G401 (cell line): ENCODE measurements at places on chromosomes 12 and 14. TPM values are rescaled to one million over a fixed set of nuclear protein-coding genes. Genes with fewer than 3 reads are reported as not detected.

Gene PPP2R3C
- total RNA-seq, result 24.2 and 36.6 TPM in 2 replicates

DNA sequence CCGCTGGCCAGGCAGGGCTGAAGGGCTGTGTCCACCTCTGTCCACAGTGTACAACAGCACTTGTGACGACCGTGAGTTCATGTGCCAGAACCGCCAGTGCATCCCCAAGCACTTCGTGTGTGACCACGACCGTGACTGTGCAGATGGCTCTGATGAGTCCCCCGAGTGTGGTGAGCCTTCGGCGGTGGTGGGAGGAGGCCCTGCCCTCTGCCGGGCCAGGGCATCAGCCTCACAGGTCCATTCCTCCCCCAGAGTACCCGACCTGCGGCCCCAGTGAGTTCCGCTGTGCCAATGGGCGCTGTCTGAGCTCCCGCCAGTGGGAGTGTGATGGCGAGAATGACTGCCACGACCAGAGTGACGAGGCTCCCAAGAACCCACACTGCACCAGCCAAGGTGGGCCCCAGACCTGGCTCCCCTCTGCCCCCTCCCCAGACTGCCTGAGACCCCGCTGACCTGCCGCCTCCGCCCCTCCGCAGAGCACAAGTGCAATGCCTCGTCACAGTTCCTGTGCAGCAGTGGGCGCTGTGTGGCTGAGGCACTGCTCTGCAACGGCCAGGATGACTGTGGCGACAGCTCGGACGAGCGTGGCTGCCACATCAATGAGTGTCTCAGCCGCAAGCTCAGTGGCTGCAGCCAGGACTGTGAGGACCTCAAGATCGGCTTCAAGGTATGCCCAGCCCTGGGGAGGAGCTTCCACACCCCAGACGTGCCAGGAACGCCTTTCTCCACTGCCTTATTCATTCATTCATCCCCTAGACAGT is 20.8 kb upstream of the NXPH4 start:
- DNase-seq, result peak; percentile 64

GRCh38 chr12:106646472-106646871 is 63.7 kb downstream of the RFX4 start:
- DNase-seq, result no peak

Gene BCL11B
- total RNA-seq, result not detected in 2 replicates

GRCh38 chr12:58378028-58378427 is 436.7 kb downstream of the ATP23 start:
- DNase-seq, result no peak

GRCh38 chr14:47857646-47858045 is 182.2 kb upstream of the MDGA2 start:
- DNase-seq, result no peak

Gene TESPA1
- not detected in 2 replicates for total RNA-seq

- DNase-seq, result no peak
Measured at GRCh38 chr12:42953021-42953420, 363.5 kb upstream of the PRICKLE1 start.

Gene MLXIP
- total RNA-seq, result 4.3 and 4.6 TPM in 2 replicates

Gene CLEC4D
- total RNA-seq, result not detected in 2 replicates

Gene IKZF4
- total RNA-seq, result 0.54 and 4.4 TPM in 2 replicates

Gene TWF1
- total RNA-seq, result 116 and 173 TPM in 2 replicates

DNA sequence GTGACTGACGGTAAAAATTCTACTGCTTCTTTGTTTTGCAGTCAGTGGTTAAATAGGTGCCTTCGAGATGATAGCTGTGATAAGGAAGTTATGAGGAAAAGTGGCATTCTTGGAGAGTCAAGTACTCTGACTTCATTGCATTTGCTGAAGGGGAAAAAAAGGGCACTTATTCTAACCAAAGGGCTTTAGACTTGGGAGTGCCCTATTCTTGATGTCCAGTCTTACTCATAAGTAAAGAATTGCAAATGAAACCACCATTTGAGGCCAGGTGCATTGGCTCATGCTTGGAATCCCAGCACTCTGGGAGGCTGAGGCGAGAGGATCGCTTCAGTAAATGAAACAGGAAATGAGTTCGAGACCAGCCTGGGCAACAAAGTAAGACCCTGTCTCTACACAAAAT is 40.3 kb downstream of the BRAP start:
- DNase-seq, result no peak

GRCh38 chr14:52069307-52070050 is 620 bp upstream of the NID2 start:
- DNase-seq, result no peak

Gene PTPRQ
- not detected in 2 replicates for total RNA-seq

GRCh38 chr12:79451978-79452377 is 238.8 kb downstream of the PAWR start:
- peak; percentile 90 for DNase-seq

Gene CELA1
- total RNA-seq, result not detected in 2 replicates

GRCh38 chr12:13725049-13725448 is 256.4 kb downstream of the GRIN2B start:
- no peak for DNase-seq

Gene CMA1
- not detected in 2 replicates for total RNA-seq

- no peak for DNase-seq
Measured at GRCh38 chr12:91211866-91212265, 29.2 kb upstream of the DCN start.

Gene ABCC9
- total RNA-seq, result not detected in 2 replicates

Gene SLC25A21
- 4.3 and 8.2 TPM in 2 replicates for total RNA-seq

Gene KRT72
- not detected in 2 replicates for total RNA-seq

- no peak for DNase-seq
Measured at GRCh38 chr12:49079793-49080192, 10.0 kb upstream of the RHEBL1 start.

GRCh38 chr14:89428546-89429198 is 11.6 kb upstream of the FOXN3 start:
- peak; percentile 96 for DNase-seq

DNA sequence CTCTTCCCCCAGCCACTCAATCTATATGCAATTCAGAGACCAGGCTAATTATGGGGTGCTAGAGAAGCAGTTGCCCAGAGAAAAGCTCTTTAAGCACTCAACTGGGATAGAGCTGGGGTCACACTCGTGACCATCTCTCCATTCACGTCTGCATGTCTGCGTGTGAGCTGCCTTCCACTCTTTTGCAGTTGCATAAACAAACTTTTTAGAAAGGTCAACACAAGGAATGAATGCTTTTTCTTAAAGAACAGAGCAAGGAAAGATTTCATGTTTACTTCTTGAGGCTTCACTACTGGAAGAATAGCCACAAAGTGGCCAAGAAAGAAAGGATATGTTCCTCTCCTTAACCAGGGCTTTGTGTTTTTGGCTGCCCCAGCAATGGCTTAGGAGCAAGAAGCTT is 151.1 kb downstream of the SAMD4A start:
- DNase-seq, result no peak

- no peak for DNase-seq
Measured at GRCh38 chr12:42162965-42163364, 18.3 kb upstream of the GXYLT1 start.

DNA sequence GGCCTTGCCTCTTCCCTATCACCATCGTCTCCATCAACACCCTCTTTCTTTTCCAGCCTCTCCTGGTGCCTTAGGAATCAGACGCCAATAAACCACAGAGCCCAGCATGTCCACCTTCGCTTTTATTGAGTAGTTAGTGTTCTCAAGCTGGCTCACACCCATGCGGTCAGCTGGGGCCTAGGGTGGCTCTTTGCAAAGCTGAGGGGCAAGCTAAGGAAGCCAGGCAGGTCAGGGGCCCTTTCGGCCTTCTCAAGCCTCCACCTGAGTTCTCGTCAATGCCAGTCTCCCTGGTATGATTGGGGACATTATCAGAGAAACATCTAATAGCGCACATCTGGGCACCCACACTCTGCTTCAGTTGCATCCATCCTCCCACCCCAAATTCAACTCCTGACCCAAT is 737 bp upstream of the TEX52 start:
- no peak for DNase-seq

Gene RNASE7
- not detected in 2 replicates for total RNA-seq

Gene SRSF9
- total RNA-seq, result 338 and 491 TPM in 2 replicates

GRCh38 chr12:109595321-109595902 is 21.8 kb downstream of the MVK start:
- DNase-seq, result no peak

GRCh38 chr12:52698651-52699340 is 4.5 kb downstream of the KRT77 start:
- DNase-seq, result no peak

DNA sequence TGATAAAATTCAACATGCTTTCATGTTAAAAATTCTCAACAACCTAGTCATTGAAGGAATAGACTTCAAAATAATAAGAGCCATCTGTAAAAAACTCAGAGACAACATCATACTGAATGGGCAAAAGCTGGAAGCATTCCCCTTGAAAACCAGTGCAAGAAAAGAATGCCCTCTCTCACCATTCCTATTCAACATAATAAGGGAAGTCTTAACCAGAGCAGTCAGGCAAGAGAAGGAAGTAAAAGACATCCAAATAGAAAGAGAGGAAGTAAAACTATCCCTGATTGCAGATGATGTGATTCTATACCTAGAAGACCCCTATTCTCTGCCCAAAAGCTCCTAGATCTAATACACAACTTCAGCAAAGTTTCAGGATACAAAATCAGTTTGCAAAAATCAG is 52.9 kb downstream of the APOBEC1 start:
- no peak for DNase-seq

DNA sequence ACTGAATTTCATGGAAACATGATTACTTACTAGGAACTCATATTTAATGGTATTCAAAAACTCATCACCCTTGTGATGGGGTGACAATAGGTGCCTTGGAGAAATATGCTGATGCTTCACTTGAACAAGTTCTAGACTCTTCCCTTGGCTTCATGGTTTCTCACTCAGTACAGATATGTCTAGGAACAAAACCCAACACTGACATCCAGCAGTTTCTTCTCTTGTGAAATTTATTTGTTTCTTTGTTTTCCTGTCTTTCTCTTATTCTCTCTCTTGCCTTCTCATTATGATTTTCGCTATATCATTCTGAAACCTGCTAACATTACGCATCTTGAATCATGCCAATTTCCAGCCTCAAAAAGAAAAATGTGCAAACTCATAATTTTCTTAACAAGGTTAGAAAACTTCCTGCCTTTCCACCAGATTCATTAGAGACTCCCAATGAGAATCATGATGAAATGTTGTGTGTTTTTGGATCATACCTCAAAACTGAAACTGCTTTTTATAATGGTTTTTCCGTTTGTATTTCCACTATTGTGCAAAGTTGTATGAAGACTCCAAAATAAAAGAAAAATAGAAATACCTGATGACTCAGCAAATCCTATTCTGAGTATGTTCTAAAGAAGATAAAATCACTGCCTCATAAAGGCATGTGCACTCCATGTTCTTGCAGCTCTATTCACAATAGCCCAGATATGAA is 1021.5 kb downstream of the TMEM121 start:
- DNase-seq, result no peak

- DNase-seq, result no peak
Measured at GRCh38 chr14:76716285-76716684, 45.0 kb upstream of the VASH1 start.

DNA sequence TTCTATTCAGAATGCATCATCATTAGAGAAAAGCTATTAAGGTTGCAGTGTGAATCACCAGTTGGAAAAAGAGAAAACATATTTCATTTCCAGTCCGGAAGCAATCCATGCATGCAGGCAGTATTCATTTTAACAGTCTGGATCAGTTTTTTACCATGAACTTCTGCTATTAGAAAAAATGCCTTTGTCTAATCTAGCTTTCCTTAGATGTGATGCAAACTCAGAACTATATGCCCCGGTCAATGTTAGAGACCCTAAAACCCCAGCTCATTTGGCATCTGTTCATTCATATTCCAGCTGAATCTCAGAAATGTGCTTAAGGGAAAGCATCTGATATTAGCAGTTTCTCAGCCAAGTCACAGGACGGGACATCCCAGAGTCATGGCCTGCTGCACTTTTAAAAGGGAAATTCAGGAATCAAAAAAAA is 8.5 kb downstream of the IRAK3 start:
- no peak for DNase-seq

- no peak for DNase-seq
Measured at GRCh38 chr14:20733684-20734429, 11.8 kb upstream of the EDDM3A start.

DNA sequence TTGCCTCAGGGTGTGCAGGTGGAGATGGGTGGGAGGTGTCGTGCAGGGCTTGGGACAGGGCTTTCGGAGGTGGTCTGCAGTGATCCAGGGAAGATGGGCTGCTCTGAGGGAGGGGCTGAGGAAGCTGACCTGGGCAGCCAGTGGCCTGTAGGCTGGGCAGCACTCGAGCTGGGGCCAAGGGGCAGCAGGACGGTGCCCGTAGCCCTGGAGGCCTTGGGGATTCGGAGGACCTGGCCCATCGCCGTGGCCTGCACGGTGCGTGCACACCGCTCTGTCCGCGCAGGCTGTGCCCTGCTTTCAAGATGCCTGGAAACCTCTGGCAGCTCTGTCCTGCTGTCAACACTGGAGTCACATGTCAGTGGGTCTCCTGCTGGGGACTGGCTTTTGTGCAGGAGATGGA is 9.1 kb downstream of the PACS2 start:
- DNase-seq, result peak; percentile 24

Gene FZD10
- not detected in 2 replicates for total RNA-seq

DNA sequence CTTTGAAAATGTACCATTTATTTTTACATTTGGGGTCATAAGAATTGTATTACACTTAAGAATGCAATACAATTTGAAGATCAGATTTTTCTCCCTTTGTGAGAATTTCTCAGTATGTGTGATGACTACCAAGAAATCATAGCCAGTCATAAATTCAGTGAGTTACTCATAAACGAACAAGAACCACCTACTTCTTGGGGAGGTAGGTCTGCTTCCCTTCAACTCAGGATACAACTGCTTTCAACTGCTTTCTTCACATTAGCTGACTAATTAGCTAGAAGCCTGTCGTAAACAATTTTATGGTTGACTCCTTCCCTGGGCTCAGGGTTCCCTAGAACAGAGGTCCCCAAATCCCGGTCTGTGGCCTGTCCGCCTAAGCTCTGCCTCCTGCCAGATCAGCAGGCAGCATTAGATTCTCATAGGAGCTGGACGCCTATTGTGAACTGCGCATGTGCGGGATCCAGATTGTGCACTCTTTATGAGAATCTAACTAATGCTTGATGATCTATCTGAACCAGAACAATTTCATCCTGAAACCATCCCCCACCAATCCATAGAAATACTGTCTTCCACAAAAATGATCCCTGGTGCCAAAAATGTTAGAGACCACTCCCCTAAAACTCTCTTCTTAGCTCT is 3.7 kb downstream of the ANG start:
- no peak for DNase-seq

DNA sequence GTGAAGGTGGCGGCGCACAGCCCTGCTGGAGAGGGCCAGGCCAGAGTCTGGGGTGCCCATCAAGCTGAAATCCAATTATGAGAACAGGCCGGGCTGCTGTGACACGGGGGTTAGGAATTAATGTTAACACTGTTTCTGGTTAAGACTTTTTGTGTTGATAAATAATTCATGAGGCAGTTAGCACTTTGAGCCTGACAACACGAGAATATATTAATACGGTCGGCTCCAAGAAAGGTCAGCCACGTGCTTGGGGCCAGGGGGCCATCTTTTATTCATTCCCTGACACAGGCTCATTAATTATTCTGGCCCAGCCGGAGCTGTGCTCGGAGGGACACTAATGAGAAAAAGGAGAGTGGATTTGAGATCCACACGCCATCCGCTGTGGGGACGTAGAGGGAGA is 45.1 kb downstream of the FBRSL1 start:
- DNase-seq, result no peak

Gene SLC6A12
- total RNA-seq, result not detected in 2 replicates

Gene TTC5
- 17.0 and 27.0 TPM in 2 replicates for total RNA-seq
